A549 (cell line): ENCODE measurements at places on chromosomes 7 and 10. TPM values are rescaled to one million over a fixed set of nuclear protein-coding genes. Genes with fewer than 3 reads are reported as not detected.
A peak's percentile ranks its signal among the peaks of the same experiment; 100 is the strongest.

The VSIR gene
- 15.5 to 19.3 TPM (median 19.1 TPM) in 3 replicates for polyA plus RNA-seq

The SPDYE9 gene
- not detected in 3 replicates for polyA plus RNA-seq

DNA sequence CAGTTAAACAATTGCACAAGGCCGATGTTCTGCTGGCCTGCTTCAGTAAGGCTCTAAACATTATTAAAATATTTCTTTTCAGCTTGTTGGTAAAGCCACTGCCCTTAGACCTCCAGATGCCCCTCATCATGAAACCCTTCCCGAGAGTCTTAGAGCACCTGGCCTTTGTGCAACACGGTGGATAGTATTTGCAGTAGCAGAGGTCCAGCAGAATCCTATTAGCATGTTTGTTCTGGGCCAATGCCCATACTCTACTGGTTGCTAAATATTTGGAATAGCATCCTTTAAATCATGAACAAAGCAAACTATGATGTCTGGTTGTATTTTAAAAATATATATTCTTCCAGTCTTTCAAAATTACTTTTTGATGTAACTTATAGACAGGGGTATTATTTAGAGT is 584.6 kb downstream of the CNTNAP2 start:
- no peak for DNase-seq

GRCh38 chr7:27586825-27587224 is 75.9 kb downstream of the HIBADH start:
- no peak for DNase-seq

DNA sequence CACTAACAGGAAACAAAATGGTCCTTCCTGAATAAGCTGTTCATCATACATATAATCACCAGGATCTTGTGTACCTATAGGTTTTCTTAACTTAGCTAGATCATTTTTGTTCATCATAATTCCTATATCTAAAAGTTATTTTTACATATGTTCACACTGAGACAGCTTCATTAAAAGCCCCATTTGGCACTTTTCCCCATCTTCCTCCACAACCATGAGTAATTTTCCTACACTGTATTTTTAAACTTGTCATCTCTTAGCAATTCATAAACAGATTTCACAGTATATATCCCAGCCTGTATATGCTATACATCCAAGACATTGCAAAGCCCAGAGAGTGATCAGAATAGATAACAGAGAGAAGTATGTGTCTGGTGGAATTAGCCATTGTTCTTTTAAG is 28.3 kb downstream of the ZNF365 start:
- DNase-seq = no peak

GRCh38 chr10:104642658-104643302 is 1.7 kb downstream of the SORCS3 start:
- DNase-seq = peak; percentile 46

DNA sequence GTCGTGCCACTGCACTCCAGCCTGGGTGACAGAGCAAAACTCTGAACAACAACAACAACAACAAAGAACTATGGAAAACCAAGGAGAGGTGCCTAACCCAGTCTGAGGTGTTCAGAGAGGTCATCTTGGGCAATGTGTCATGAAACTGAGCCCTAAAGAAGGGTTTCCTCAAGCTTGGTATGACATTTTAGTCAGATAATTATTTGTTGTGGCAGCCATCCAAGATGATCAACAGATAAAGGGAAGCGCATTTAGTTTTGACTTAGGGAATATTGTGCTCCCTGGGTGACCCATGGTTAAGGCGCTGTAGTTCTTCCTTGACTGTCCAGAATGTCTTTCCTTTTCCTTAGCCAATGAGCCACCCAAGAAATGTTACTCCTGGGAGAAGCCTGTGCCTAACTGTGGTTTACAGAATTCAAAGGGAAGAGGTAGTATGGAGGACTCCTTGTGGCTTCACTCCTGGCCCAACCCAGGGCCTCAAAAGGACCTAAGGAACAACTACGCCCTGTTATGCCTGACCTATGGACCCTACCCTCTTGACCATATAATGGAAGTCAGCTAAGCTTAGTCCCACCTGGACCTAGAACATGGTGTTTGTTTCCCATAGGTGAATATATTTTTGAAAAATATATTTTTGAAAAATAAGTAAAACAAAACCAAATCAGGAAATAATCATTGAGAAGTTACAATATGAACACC is 42.4 kb downstream of the TPST1 start:
- peak; percentile 12 for DNase-seq

The SFRP5 gene
- 0.83 to 1.3 TPM (median 1.2 TPM) in 3 replicates for polyA plus RNA-seq

GRCh38 chr10:132345345-132345744 is 13.4 kb downstream of the LRRC27 start:
- no peak for DNase-seq

The FUOM gene
- polyA plus RNA-seq = 6.5 to 8.7 TPM (median 6.8 TPM) in 3 replicates

DNA sequence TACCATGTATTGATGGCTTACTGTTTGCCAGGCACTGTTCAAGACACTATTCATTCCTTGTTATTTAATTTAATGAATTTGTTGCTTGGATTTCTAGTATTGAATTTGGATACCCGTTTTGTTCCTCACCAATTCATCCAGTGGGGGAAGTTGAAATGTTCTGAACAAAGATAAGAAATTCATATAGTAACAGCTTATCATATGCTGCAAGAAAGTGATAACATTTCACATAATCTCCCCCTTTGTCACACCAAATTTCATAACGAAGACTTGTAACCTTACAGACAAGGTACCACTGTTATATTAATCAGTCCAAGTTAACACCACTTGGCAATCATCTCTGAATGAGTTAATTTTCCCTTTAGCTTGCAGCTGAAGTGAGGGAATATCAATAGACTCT is 42.1 kb downstream of the SCIN start:
- DNase-seq = no peak

GRCh38 chr7:100827330-100828226 is at the start of gene EPHB4:
Gene EPHB4, minus strand, starts transcription at chr7:100827523. Its CDS starts 493 bp downstream, at chr7:100827030.
- DNase-seq = peak; percentile 73

DNA sequence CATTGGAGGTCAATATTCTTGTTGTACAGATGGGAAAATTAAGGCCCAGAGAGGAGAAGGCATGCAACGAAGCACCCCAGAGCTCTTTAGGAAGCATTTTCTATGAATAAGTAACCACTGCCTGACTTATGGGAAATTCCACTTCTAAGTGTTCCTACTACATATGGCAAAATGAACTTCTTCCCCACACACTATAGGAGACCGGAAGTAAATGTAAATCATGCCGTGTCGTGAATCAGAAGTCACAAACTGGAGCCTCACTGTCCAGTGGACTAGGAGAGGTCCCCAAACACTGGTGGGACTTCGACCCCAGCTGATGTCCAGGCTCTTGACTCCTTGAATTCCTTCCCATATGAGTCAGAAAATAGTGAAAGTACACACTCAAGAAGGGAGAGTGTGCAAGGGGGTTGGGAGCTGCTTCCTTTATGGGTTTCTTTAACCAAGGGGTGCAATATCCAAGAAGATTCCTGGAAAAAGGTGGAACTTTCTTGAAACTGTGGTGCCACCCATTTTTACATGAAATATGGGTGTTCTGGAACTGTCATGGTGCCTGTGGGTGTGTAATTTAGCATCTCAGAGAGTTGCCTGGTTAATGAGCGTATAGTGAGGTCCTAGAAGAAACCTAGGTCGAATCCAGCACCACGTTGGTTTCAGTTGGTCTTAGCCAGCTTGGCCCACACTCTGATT is 6.7 kb downstream of the RASSF4 start:
- DNase-seq = no peak

- no peak for DNase-seq
These were observed 64.8 kb upstream of the AHR start for GRCh38 chr7:17233603-17234002.

- no peak for DNase-seq
These were observed 256.2 kb upstream of the ZNF32 start for GRCh38 chr10:43904844-43905243.

- DNase-seq = peak; percentile 30
These were observed 171.2 kb downstream of the ARHGAP21 start for GRCh38 chr10:24552346-24553016.

DNA sequence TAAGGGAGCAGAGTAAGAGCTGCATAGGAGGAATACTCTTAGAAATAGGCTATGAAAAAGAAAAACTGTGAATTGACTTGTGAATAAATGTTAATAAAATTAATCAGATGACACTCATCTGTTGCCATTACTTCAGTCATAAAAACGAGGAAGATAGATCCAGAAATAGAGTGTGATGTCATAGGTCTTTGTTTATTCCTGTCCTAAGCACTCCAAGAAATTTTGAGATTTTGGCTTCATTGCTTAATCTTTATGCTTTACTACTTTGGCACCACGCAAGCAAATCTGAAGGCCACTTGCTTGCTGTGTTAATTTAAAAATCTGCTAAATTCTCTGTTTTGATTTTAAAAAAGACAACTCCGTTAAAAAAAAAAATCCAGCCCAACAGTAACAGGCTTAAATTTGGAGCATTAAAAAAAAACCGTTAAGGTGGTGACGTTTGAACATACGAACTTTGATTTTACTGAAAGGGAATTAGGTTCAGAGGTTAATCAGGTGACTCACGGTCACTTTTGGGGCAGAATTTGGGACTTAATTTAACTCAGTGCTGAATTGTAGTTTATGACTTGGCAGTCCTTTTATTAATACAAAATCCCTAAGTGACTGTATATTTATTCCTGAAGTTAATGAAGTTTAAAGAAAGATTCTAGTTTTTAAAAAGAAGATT is 3.4 kb downstream of the IFRD1 start:
- peak; percentile 11 for DNase-seq

DNA sequence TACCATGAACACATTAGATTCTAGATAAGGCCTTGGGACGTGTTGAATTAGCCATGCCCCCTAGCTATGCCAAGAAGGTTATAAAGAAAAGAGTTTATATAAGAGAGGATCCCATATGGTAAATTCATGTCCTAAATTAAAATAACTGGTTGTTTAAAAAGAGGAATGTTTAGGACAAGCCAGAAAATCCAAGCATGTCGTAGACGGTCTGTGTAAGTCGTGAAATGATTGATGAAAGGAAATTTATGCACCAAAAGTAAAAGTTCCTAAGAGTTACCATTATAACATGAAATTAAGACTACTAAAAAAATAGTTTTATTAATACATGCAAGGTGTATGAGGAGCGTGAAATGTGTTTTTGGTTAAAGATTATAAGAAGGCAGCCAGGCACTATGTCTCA is 624.9 kb downstream of the ARL4A start:
- no peak for DNase-seq

DNA sequence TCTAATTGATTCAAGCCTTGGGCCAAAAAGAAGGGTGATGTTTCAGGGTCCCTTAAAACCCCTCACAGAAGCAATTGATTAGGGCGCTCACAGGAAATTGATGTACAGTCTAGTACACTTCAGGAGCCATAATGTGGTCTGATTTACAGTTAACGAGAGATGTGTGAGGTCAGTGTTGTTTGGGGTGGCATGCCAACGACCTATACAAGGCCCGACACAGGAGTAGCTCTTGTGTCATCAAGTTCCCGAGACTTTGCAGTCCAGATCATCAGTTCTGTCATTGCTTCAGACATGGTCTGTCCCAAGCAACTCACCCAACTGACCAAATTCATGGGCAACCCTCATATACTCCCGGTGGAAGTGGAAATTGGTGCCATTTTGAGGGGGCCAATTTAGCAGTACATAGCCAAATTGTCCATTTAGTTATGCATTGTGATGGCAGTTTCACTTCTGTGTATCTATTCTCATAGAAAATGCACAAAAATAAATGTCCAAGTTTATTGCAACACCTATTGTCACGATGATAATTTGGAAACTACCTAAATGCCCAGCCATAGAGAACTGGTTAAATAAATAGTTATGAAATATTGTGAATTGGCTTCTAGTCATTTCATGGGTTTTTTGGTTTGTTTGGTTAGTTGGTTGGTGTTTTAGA is 18.0 kb upstream of the ARID5B start:
- no peak for DNase-seq

The CHST3 gene
- 20.3 to 23.1 TPM (median 21.7 TPM) in 3 replicates for polyA plus RNA-seq

DNA sequence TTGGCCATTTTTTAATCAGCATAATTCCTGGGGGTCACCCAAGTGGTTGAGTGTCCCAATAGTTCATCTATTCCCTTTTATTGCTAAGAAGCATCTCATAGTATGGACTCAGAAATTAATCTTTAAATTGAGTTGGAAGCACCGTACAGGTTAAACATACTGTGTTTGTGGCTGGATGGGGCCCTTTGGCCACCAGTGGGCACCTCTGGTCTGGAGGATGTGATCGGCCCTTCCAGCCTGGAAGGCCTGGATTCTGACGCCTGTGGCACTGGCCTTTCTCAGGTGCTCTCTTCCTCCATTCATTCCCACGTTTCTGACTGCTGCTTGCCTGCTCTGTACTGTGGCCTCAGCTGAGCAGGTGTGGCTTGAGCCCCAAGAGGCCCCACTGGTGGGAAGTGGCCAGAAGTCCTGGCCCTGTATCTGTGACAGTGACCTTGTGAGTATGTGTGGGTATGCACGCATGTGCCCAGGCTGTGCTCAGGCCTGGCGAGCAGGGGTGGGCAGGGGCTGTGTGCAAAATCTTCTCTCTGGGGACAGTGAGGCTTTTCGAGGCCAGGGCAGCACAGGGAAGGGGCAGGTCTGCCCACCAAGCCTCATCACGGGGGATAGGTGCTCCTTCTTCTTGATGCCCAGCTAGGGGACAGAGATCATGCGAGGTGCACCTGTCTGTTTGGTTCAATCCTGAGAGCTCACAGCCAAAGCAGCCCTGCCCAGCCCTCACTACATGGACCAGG is 30.1 kb downstream of the LDB3 start:
- no peak for DNase-seq

The GPR15LG gene
- polyA plus RNA-seq = not detected in 3 replicates

- DNase-seq = no peak
These were observed 77.6 kb upstream of the NME8 start for GRCh38 chr7:37770838-37771237.

The PIP gene
- polyA plus RNA-seq = not detected in 3 replicates

DNA sequence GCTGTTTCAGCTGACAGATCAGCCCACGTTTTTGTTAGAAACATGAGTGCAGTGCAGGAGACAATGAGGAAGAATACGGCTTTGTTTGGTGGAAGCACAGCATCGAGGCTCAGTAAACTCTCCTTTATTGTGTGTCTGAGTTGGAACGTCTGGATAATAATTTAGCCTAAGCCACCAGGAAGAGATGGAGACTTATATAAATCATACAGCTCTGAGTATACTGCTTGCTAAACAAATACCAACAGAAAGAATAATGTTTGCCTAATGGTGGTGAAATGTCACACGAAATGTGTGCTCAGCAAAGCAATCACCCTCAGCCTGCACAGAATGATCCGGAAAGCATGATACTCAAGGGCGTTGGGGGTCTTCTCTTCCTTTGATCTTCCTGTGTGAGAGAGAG is 664.1 kb upstream of the ADARB2 start:
- no peak for DNase-seq

DNA sequence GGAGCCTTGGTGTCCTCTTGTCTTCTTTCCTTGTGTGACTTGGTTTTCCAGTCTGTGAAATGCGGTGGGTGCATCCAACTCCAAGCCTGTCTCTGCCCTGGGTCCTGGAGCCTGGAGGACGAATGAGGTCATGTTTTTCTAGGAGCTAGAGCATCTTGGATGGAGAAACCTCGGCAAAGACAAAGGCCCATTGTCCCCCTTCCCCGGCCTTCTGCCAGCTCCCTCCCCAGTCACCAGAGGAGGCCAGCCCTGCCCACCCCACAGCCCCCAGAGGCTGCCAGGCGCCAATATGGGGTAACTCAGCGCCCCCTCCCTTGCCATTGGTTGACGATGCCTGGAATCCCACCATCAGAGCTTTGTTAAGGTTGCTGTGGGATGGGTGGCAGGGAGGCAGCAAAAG is 40.4 kb downstream of the KCTD7 start:
- DNase-seq = no peak

GRCh38 chr10:71515531-71516172 is 118.9 kb downstream of the CDH23 start:
- DNase-seq = no peak

The CTAGE4 gene
- polyA plus RNA-seq = not detected in 3 replicates

The PRPS1L1 gene
- polyA plus RNA-seq = not detected in 3 replicates

- DNase-seq = no peak
These were observed 48.7 kb downstream of the COL13A1 start for GRCh38 chr10:69850440-69850839.
